ENCODE measurements at places on chromosomes 12 and 14.

- DNase-seq = no peak
These were observed 82.9 kb upstream of the CLMN start for GRCh38 chr14:95402578-95402977.

GRCh38 chr14:75022655-75023054 lies 19.9 kb downstream of the EIF2B2 start:
- no peak for DNase-seq

GRCh38 chr14:38791862-38792261 lies 311.2 kb downstream of the SEC23A start:
- DNase-seq = no peak

DNA sequence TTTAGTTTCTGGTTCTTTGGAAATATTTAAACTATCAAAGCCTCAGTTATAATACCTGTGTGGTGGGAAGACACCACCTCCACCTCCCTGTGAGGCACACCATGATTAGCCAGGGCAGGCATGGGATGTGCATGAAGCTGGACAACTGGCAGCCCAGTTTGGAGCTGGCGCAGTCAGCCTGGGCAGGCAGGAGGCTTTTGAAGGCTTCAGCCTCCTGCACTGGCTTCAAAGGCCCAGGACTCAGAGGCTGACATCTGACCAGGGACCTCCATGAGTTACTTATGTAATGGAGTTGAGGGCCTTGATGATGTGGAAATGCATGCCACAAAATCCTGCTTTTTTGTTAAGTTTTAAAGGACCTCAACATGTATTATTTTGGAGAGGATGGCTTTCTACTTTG lies 30.3 kb downstream of the C14orf132 start:
- DNase-seq = no peak

GRCh38 chr14:71238835-71239234 lies 331.6 kb downstream of the PCNX1 start:
- DNase-seq = no peak

DNA sequence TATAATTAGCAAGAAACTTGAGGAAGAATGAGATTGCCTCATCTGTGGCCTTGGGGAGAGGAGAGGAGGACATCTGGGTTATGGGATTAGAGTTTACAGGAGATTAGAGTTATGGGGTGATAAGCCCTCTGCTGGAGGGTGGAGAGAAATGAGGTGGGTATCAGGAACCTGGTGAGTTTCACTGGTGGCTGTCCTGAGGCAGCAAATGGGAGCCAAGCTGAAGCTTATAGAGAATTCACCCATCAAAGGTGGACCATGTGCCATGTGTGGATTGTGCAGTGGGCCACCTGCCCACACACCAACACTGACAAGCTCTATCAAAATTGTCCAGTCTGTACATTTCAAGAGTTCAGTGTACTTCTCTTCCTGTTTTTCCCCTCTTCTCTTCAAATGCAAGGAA lies 135.3 kb downstream of the AEBP2 start:
- DNase-seq = no peak

GRCh38 chr12:131927110-131928079 lies 1.7 kb upstream of the PUS1 start:
- DNase-seq = no peak

- DNase-seq = no peak
These were observed 972 bp upstream of the DDX47 start for GRCh38 chr12:12812174-12812573.

- no peak for DNase-seq
These were observed 45.2 kb upstream of the TUNAR start for GRCh38 chr14:95831468-95831867.

- DNase-seq = no peak
These were observed 35.8 kb upstream of the PTGR2 start for GRCh38 chr14:73815849-73816248.

GRCh38 chr12:131044136-131044535 lies 90.4 kb downstream of the ADGRD1 start:
- no peak for DNase-seq

DNA sequence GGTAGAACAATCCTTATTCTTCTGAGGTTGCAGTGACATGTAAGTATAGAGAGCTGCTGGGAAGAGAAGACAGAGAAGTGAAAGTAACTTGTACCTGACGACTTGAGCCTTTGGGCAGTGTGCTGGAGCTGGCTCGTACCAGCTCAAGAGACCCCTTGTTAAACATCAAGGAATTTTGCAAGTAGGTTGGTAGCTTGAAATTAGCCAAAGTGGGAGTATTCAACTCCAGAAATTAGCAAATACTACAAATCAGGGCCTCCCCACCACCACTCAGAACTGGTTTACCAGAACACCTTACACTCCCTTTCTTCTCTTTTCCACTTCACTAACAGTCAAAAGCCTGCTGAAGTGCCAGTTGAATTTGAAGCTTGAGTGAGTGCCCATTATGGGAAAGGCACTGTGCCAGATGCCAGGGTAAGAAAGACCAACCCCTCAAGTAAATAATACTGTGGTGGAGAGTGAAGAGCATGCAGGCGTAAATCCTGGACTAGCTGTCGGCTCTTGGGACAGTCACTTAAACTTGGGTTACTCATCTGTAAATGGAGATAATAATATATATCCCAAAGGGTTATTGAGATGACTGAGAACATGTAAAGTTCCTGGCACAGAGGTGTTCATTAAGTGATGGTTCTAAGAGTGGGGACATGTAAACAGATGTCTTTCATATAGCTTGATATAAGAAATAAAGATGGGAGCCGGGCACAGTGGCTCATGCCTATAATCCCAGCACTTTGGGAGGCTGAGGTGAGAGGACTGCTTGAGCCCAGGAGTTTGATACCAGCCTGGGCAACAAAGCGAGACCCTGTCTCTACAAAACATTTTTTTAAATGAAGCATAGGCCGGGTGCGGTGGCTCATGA lies 27.0 kb upstream of the EID3 start:
- DNase-seq = no peak

DNA sequence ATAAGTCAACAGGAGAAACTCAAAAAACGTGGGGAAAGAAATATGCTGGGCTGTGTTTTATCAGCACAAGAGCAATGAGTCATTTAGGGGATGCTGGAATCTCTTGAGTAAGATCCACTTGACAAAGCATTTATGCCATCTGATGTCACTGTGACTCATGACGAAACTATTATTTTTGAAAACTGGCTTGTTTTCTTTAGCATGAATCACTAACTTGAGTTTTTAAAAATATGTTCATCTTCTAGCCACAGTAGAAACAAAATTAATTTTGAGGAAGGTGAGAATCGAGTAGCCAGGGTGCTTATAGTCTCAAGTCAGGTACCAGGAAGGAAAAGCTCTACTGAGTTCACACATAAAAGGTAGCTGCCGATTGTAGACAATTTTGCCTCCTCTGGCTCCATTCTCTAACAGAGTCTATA lies 456.2 kb upstream of the MGAT4C start:
- peak; percentile 95 for DNase-seq

Measured in AG04449 (cell line).